ENCODE measurements at places on chromosomes 6 and 20.

DNA sequence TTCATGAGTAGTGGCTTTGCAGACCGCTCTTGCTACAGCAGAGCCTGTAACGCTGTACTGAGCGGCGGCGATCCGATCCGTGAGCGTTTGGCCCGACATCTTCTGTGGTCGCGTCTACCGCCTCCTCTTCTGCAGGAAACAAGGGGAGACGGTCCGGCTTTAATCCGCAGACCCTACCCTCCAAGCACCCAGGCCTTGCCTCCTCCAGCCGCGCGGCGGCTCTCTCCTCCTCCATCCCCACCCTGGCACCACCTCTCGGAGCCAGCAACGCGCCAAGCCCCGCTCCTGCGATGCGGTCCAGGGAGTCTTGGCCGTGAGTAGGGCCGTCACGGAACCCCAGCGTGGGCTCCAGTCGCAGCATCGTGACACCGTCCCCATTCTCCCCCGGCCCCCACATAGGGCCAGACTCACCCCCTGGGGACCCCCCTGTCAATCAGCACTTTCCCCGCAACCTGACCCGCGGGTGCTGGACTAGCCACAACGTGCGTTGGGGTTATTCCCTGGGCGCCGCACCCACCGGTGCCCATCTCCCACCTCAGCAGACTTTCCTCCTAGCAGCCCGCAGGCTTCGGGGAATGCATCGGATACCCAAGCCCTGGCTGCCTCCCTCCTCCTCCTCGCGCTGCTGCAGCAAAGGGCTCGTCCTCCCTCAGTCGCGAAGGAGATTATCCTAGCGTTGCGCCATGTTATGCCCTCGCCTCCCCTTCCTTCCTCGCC is 914 bp downstream of the SNAP91 start:
- DNase-seq, result no peak

DNA sequence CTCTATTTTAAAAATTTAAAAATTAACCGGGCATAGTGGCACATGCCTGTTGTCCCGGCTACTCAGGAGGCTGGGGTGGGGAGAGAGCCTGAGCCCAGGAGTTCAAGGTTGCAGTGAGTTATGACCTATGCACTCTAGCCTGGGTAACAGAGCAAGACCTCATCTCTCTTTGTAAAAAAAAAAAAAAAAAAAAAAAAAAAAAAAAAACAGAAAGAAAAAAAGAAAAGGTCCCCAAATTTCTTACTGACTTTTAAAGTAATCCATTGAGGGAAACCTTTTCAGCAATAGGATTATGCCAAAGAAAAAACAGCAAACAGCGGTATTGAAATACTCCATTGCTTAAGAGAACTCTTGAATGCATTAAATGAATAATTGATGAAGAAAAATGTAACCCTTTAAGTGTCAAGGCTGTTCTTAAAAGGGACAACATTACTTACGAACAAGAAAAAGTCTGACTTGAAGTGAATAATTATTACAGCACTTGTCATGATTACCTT is 6.0 kb upstream of the DNAAF9 start:
- no peak for DNase-seq

- no peak for DNase-seq
Measured at GRCh38 chr6:130211691-130212090, 11.1 kb downstream of the SAMD3 start.

- DNase-seq, result no peak
Measured at GRCh38 chr6:135187372-135187771, 6.3 kb downstream of the MYB start.

DNA sequence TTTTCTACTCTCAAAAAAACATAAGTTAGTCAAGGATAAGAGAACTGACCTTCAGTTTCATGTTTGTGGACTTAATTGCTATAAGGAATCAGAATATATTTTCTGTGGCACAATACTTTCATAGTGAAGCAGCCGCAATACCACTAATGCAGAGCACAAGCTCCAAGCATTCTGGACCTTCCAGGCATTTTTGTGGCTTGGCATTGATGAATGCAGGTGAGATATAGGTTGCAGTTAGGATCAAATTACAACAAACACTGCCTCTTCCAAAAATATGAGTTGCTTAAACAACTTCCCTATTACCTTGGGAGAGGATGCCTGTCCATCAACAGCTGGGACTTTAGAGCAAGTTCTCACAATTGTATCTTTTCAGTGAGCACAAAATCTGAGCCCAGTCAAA is 162.8 kb upstream of the RSPO3 start:
- DNase-seq, result no peak

All from skin of body (tissue), 3 donors.